NCI-H1092 (cell line): ENCODE measurements at places on chromosomes 3 and 15.

- no peak for DNase-seq
Measured at GRCh38 chr3:65938676-65939075, 100.0 kb downstream of the MAGI1 start.

GRCh38 chr15:41713047-41713446 is 52.8 kb downstream of the MGA start:
- DNase-seq, result no peak

GRCh38 chr3:188194332-188194731 is 40.4 kb downstream of the LPP start:
- DNase-seq, result no peak

- no peak for DNase-seq
Measured at GRCh38 chr3:152836269-152836668, 1.3 kb downstream of the P2RY1 start.

GRCh38 chr3:118181274-118181673 is 853.4 kb downstream of the IGSF11 start:
- no peak for DNase-seq

DNA sequence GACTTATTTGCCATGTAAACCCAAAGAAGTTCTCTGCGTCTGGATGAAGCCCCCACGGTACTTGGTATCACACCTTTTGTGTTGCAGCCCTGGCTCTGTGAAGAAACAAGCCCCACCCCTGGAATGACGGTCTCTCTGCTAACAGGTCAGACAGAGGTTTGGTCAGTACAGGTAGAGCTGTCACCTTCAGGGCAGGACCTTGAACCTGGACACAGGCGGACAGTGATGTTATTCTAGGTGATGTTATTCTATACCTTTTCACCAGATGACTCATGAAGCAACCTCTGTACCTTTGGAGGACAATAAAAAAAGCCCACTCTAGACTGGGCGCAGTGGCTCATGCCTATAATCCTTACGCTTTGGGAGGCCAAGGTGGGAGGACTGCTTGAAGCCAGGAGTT is 11.0 kb upstream of the GMPPB start:
- no peak for DNase-seq

GRCh38 chr3:177206936-177207335 is 9.7 kb upstream of the TBL1XR1 start:
- DNase-seq, result no peak

GRCh38 chr3:148707601-148708380 is 10.1 kb downstream of the AGTR1 start:
- DNase-seq, result no peak

DNA sequence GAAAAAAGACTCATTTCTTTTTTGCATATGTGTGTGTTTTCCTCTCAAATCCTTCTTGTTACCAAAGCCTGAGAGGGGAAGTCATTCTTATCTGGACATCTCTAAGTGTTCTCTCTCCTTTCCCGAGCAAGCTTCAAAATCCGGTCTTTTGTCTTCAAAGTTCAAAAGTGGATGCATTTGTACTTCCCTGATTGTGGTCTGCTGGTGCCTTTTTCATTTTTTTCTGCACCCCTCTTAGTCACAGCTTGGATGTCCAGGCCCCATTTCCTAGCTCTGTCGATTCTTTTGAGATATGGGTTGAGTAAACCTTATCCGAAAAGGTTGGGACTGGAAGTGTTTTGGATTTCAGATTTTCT is 34.8 kb downstream of the EHD4 start:
- DNase-seq, result no peak

DNA sequence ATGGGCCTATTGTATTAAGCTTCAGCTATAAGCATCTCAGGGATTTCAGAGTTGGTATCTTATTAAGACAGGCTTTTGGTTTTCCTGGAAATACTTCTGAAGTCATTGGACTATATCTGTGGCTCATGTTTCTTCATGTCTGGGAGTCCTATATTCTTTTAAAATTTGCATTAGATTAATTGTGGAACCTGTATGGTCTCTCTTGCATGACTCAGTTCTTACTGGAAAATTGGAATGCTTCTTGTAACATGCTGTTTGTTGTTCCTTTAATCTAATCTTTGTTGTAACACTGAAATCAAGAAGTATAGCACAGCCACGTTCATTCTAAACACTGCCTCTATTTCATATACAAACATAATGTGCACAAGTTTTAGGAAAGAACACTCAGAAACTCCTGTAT is 208.1 kb downstream of the RBMS3 start:
- no peak for DNase-seq

- peak; percentile 63 for DNase-seq
Measured at GRCh38 chr15:56245871-56246814, 2.5 kb upstream of the RFX7 start.

GRCh38 chr3:31164381-31164780 is 269.9 kb upstream of the GADL1 start:
- no peak for DNase-seq

GRCh38 chr3:161859865-161860450 is 363.4 kb downstream of the OTOL1 start:
- no peak for DNase-seq

- DNase-seq, result no peak
Measured at GRCh38 chr15:70752193-70752635, 11.1 kb downstream of the UACA start.

GRCh38 chr3:114404590-114404989 is 110.8 kb downstream of the TIGIT start:
- DNase-seq, result no peak

- DNase-seq, result no peak
Measured at GRCh38 chr3:107545680-107546120, 22.9 kb downstream of the BBX start.

- no peak for DNase-seq
Measured at GRCh38 chr15:42270996-42271395, 2.0 kb upstream of the GANC start.

DNA sequence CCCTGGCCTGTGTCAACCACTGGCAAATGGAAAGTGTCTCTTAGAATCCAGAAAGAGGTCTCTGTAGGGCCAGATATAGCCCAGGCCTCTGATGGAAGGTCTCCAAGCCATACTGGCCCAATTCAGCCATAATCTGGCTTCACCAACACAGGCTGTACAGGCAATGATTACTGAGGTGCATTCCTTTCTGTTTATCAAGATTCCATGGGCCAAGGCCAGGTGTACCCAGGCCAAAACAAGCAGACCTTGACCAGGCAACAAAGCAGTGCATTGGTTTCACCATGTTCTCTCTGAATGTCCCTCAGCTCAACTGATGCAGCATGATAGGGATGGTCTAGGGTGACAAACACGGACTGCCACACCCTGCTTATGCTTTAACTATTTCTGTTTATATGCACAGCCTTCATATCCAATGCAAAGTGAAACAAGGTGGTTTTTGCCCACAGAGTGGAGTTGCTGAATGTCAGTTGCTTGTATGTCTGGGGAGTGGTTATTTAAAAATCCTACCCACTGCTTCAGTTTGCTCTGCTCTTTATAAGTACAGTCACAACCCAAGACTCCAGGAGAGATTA is 25.2 kb downstream of the CCNL1 start:
- no peak for DNase-seq

DNA sequence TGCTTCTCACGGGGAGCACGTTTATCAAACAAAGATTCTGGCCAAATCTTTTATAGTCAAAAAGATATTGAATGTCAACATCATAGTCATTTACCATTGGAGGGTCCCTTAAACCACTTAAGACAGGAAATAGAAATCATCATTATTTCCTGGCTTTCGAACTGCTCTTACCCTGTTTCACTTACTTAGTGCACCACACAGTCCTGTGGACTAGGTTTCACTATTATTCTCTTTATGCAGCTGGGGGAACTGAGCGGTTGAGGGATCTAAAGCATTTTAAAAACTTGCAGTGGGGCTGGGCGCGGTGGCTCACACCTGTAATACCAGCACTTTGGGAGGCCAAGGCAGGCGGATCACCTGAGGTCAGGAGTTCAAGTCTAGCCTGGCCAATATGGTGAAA is 13.7 kb upstream of the TPRG1 start:
- no peak for DNase-seq

GRCh38 chr15:95989392-95989791 is 341.1 kb upstream of the NR2F2 start:
- no peak for DNase-seq

DNA sequence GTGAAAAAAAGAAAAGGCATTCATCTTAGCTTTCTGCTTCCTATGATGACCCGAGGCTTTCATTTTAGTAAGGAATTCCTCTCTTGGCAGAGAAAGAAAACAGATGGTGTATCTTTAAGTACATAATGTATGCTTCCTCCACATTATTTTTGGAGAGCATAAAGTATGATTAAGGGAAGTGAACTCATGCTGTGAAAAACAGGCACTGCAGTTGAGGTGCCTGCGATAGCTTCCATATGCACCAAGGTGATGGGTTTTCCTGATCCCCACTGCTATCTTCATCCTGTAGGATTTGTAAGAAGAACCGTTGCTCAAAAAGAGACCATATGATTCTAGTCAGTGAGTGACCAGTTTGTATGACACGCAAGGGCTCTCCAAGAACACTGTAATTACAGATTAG is 411.5 kb upstream of the MCTP2 start:
- no peak for DNase-seq

GRCh38 chr3:169347597-169347996 is 315.9 kb downstream of the MECOM start:
- DNase-seq, result no peak

DNA sequence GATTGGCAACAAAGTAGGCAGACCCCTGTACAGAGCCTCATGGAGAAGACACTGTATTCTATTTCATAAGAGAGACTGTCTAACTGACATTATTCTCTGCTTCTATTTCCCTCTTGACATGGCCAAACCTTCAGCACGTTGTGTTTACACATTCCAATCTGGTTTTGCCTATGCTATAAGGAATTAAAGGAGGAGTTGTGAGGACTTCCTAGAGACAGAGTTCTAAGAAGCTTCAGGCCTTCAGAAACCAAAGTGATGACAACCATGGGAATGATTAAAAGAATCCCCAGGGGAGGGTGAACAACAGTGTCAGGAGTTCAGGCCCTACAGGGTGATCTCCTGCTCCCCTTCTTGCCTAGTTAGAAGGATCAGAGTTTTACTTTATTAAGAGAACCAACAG is 44.9 kb upstream of the CAPN7 start:
- no peak for DNase-seq

DNA sequence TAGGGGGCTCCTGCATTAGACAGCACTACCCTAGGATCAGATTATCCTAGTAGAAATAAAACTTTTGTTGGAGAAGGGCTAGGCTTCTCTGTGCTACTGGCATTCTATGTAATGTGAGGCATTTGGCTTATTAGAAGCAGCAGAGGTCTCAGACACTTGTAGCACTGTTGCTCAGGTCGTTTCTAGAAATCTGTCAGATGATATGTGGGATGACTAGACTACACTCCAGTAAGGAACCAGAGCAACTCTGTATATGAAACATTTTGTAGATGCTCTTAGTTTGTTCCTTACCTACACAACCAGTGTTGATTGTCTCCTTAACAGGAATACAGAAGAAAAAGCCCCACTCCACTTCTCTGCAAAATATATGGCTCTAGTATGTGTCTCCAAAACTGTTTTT is 21.9 kb upstream of the FBXL22 start:
- no peak for DNase-seq

- no peak for DNase-seq
Measured at GRCh38 chr3:77102951-77103769, 63.3 kb downstream of the ROBO2 start.

GRCh38 chr15:89111352-89111751 is 23.1 kb downstream of the ABHD2 start:
- no peak for DNase-seq

- no peak for DNase-seq
Measured at GRCh38 chr3:13209634-13209997, 136.4 kb upstream of the IQSEC1 start.

DNA sequence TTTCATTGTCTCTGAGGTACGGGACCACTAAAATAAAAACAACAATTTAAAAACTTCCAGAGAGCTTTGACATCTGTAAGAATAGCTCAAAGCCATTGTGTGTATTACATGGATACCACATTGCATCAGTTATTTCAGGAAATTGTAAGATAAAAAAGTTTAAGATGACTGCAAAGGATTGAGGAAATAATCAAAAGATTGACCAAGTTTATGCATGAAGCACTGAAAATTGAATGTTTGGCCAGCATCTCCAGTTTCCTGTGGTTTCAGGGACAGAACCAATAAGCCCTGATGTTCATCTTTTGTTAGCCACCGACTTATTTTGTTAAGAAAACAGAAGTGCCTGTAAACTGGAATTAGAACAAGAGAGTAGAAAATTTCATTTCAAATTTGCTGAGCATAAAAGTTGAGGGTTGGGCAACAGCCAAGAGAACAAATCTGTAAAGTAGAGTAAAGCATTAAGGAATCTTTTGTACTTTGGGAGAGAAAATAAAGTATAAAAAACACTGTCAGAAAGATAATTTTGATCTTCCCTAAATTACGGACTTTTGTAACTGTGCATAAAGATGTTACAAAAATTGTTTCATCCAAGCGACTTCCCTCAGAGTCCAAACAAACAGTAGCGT is 211.5 kb upstream of the P2RY1 start:
- DNase-seq, result no peak

DNA sequence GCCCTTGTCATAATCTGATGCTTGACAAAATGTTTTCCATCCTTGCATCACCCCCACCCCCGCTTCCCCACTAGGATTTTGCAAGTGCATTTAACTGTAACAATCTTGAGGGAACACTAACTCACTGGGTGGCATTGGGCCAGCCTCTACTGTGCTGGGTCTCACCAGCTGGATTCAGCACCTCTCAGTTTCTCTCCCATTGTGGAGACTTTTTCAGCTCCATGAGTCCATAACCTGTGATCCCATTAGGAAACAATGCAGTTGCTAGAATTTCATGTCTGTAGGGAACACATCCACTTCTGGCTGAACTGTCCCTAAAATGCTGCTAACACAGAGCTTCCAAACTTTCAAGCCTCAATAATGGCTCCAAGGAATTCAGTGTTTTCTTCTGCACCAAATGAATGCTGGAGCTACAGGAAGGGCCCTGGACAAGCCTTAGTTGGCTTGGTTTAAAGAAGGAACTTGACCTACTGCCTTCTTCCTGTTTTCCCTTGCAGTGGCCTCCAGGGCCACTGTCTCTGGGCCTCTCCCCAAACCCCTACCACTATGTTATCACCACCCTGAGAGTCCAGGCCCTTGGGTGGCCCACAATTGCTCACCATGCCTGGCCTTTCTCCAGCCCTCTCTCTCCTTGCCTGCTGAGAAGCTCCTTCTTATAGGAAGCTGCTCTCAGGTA is 15.6 kb downstream of the CYP19A1 start:
- DNase-seq, result no peak

- no peak for DNase-seq
Measured at GRCh38 chr3:152760591-152760990, 74.3 kb upstream of the P2RY1 start.

- DNase-seq, result no peak
Measured at GRCh38 chr15:74262151-74262550, 26.0 kb downstream of the CCDC33 start.

- DNase-seq, result no peak
Measured at GRCh38 chr3:49724586-49724985, 835 bp upstream of the GMPPB start.
